ENCODE measurements at places on chromosomes 13 and 19.

- no peak for DNase-seq
Observed at GRCh38 chr13:91349992-91350911, 2.8 kb downstream of the MIR17HG start.

DNA sequence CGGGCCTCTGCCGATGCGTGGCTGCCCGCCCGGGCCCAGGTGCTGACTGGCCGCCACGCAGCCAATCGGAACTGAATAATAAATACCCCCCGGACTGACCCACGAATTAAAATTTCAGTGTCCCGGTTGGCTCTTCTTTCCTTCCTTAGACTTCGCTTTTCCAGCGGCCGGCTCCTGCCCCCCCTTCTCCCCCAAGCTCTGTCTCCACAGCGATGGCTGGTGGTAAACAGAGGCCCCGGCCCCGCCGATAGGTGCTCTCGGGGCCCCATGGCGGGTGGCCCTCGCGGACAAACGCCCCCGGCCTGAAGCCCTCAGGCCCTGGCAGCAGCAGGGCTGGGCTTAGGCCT lies 2.6 kb downstream of the ZBTB7A start:
- no peak for DNase-seq

DNA sequence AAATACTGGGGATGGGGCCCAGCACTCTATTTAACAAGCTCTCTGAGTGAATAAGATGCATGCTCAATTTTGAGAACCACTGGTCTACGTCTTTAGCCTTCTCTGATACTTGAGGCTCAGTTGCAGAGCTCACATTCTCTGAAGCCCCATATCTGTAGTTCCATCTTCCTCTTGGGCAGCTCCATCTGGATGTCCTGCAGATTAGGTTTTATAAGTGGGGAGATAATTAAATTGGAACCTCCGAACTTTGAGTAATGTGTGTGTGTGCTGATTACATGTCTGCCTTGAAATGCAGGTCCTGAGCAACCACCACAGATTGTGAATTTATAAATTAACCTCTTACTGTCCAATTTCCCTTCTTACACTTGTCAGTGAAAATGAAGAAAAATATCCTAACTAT lies 7.2 kb upstream of the RASL11A start:
- DNase-seq: no peak

DNA sequence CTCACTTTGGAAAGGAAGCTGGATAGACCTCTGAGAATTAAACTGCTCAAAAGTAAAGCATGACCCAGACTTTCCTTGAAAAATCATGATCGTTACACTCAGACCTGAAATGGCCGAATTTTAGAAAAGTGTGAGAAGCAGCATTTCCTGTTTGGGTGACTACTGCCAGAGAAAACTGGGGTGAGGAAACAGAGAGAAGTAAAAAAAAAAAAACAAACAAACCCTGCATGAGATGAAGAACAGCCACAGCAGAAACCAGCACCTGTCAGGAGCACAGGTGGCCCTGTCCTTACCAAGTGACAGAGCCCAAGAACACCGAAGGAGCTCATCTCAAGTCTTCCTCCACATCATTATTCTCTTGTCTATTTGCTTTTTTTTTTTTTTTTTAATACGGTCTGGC lies 12.0 kb upstream of the ADPRHL1 start:
- DNase-seq: no peak

DNA sequence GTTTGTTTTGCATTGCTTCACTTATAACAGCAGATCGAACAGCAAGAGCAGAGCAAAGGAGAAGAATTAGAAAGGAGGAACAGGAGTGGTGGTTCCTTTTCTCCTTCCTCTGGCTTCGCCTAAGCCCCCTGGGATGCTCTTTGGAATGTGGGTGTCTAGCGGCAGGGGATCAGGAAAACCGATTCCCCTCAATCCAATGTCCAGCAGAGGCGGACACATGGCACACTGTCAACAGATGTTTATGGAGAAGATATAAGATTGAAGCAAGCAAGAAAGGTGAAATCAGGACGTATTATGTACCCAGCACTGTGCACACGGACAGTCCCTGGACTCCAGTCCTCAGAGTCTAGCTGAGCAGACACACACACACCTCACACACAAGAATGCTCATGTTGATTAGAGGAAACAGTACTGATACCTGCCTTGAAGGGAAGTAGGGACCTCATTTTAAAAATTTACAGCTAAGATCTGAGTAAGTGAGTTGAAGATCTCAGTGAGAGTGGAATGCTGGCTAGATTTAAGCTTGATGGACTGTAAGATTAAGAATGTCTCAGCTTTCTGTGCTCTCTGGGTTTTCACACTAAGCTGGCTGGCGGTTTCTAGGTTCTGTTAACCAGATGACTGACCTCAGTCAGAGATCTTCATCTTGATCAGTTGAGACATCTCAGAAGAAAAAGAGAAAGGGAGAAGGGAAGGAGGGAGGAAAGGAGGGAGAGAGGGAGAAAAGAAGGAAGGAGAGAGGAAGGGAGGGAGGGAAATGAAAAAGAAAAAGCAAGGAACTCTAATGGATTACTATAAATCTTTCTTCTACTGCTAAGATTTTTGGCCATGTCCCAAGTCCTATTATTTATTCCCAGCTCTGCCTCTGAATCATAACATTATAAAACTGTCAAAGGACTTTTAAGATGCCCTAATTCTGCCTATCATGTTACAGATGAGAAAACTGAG lies 44.8 kb downstream of the FLT1 start:
- no peak for DNase-seq

DNA sequence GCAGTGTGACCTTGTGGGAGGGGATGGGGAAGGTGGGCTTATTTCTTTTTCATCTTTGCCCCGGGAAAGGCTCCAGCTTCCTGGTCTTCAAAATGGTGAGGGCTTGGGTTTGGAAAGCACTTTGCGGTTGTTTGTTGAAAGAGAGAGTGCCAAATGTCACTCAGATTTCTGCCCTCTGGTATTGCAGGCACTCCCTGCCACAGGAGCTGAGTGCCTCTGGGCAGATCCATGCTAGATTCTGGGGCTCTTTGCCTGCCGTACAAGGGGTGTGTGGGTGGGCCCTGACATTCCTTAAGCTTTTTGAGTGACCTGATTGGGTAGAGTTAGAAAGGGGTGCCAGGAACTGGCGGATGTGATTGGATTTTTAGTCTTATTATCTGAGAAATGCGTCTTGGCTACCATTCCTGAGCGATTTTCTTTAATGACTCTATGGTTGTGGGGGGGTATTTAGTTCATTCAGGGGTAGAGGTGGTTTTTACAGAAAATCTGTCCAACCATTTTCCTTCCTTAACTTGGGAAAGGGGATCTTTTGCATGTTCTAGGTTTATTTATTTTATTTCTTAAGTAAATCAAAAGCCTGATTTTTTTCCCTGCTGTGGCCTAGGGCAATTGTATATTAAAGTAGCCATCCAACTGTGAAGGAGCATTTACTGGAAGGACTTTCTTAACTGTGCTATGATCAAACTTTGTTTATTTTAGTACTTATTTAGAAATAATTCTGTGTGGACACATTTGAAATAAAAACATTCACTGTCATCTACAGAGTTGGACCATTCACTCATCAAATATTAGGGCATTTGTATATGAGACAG lies 3.2 kb downstream of the ARHGAP35 start:
- DNase-seq: no peak

DNA sequence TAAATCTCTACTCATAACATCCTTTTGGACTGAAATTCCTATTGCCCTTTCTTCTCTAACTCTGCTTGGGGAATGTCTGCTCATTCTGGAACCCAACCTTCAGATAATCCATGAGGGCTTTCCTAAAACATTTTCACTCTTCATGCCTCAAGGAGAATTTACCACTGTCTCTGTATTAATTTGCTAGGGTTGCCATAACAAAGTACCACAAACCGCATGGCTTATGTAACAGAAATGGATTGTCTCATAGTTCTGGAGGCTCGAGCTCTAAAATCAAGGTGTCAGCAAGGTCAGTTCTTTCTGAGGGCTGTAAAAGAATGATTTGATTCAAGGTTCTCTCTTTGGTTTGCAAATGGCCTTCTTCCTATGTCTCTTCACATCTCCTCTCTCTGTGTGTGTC lies 209.7 kb downstream of the LACC1 start:
- no peak for DNase-seq

DNA sequence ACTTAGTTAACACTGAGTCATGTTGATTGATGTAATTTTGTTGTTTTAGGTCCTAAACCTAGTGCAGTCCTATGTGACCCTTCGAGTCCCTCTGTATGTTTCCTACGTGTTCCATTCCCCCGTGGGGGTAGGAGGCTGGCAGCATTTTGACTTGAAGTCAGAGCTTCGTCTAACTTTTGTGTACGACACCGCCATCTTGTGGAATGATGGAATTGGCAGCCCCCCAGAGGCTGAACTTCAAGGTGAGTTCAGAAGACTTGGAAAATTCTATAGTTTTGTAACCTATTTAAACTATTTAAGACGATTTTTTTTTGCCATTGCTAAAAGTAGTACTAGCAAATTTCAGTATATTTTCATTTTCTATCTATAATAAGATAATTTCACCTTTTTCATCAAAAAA lies 117.9 kb downstream of the STOML3 start:
- DNase-seq: peak; percentile 2

DNA sequence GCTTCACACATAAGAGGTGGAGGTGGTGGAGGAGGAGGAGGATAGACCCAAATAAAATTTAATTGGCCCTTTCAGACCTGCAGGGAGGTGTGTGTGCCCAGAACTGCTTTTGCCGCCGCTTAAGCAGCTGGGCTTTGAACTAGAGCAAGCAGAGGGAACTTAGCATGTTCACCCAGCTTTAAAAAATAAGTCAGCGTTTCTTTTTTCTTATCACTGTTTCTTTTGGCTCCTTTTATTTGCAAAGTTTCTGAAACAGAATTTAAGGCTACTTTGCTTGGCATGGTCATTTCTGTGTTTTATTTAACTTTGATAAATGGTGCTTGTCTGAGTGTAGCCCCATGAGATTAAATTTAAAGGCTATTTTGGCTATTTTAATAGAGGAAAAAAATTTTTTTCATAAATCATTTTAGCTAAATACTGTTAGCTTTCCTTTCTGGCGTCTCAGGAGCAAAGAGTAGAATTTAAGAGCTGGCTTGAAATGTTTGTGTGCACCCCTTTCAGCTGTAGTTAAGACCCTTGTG lies 43.3 kb upstream of the RNF113B start:
- DNase-seq: no peak

- DNase-seq: no peak
Observed at GRCh38 chr19:48772503-48772953, 17.2 kb downstream of the FGF21 start.

DNA sequence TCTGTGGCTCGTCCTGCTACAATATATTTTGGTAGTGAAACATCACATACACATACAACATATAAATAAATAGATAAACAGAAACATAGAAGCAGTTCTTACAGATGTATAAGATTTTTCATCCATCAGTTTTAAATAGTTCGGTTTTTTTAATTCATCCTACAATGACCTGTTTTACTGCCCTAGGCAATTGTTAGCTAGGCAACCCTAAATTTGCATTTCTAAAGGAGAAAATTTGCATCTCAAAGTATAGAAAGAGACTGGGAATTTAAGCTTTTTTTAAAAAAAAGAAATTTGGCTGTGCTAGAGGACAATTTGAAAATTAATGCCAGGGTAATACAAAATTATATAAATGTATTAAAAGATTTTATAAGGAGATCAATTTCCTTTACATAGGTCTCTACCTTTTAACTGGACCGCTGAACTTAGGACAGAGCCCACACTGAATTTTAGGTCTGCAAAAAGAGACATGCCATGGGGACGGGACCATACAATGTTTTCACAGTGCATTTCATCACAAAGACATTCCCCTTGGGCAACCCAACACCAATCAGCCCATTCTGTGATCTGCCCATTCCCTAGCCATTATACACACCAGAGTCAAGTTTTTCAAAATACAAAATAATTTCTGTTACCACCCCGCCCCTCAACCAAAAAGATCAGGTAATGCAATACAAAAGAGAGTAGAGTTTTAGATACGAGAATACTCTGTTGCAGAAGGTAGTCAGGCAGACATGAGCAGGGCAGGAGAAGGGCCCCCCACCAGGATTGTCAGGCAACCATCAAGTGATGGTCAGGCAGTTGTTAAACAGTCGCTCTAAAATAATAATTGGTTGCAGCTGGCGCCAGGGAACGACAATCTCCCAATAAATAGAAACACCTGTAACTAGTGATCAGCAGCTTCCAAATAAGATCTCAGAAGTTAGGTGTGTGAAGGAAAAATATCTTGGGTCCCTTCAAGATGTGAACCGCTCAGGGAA lies 299.7 kb upstream of the SGCG start:
- no peak for DNase-seq

GRCh38 chr19:6481541-6482342 lies at the start of gene DENND1C:
DENND1C (minus strand) TSS chr19:6481787; CDS start chr19:6481695, 92 bp downstream.
- DNase-seq: peak; percentile 41

DNA sequence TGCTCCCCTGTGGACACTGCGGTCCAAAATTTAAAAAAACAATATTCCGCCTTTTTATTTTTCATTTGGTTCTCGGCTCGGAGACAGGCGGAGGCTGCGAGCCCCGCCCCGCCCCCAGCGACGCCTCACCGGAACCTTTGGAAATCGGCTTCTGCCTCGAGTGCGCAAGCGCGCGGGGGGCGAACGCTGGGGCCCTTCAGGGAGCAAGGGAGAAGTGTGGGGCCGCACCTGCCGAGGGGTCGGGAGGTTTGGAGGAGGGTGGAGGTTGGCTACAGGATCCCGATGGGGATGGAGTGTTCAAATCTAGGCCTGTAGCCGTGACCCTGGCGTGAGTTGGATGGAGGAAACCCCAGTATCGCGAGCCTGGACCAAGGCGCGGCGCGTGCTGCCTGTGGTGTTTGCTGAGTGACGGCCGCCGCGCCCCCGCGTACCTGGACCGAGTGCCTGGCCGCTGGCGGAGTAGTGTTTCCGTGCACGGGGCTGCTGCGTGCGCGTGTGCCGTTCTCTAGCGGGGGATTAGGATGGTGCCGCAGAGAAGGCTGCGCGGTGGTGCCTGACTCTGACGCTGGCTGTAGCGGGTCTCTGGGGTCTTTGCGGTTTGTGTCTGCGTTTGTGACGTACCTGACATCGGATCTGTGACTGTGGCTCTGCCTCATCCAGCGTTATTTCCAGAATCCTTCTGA lies 565 bp upstream of the ZFP30 start:
- DNase-seq: peak; percentile 58

DNA sequence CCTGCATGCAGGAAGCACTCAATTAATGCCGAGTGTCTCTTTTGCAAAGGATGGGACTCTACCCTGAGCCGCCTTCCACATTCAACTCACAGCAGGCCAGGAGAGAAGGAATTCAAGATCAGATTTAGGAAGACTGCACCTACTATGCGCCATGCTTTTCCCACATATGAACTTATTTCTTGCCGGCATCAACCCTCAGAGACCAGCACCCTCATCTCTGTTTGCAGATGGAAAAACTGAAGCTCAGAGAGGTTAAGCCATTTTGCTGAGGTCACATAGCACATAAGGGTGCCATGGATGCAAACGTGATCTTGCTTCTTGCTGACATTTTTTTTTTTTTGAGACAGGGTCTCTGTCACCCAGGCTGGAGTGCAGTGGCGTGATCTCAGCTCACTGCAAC lies 14.2 kb upstream of the SEMA6B start:
- DNase-seq: no peak

GRCh38 chr19:9531933-9532332 lies 6.5 kb downstream of the ZNF426 start:
- no peak for DNase-seq

Measured in activated CD8-positive, alpha-beta memory T cell treated with anti-CD3 and anti-CD28 coated beads for 48 hours (primary cell).